H1 (cell line): ENCODE measurements at places on chromosomes 12 and 14. TPM values are rescaled to one million over a fixed set of nuclear protein-coding genes. Genes with fewer than 3 reads are reported as not detected.

- H3K27ac ChIP-seq = no peak overlapping the region
- H3K4me1 ChIP-seq = no peaks in the 10 kb centered on the region
- H3K36me3 ChIP-seq = no peaks in the 10 kb centered on the region
- DNase-seq = no peak
- no peak overlapping the region for H3K4me3 ChIP-seq
Measured at GRCh38 chr14:44154874-44155273, 352.2 kb downstream of the FSCB start.

DNA sequence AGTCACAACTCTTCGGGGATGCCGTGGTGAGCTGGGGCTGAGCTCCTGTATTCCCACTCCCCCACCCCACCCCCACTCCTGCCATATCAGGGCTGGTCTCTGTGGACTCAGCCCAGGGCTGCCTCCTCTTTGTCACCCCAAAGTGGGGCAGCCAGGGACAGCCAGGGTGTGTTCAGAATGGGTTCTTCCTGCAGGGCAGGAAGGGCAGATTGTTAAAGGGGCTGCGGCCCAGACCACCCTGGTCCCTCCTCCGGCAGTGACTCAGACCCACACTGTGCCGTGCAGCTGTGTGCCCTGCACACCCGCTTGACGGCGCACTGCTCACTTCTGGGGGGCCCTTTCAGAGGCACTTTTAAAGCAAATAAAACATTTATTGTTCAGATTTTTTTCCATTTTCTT is 9.3 kb downstream of the SLC48A1 start:
- H3K27ac ChIP-seq = no peak overlapping the region
- peaks cover 4% of the 10 kb centered on the region; the same call in 1 of the 2 replicates for H3K27me3 ChIP-seq
- H3K4me3 ChIP-seq = no peak overlapping the region
- peaks cover 10% of the 10 kb centered on the region; the same call in 1 of the 2 replicates for H3K4me1 ChIP-seq

- H3K27me3 ChIP-seq = no peaks in the 10 kb centered on the region
- H3K36me3 ChIP-seq = 0 out of 2 replicates have a peak, but pooled peaks cover 2% of the 10 kb centered on the region
- H3K4me3 ChIP-seq = no peak overlapping the region
- no peak overlapping the region for H3K27ac ChIP-seq
- DNase-seq = no peak
Measured at GRCh38 chr14:74682169-74682952, 30.5 kb downstream of the AREL1 start.

KERA gene
- not detected in 2 replicates for total RNA-seq

TCL1B gene
- 7.5 and 9.6 TPM in 2 replicates for total RNA-seq

DNA sequence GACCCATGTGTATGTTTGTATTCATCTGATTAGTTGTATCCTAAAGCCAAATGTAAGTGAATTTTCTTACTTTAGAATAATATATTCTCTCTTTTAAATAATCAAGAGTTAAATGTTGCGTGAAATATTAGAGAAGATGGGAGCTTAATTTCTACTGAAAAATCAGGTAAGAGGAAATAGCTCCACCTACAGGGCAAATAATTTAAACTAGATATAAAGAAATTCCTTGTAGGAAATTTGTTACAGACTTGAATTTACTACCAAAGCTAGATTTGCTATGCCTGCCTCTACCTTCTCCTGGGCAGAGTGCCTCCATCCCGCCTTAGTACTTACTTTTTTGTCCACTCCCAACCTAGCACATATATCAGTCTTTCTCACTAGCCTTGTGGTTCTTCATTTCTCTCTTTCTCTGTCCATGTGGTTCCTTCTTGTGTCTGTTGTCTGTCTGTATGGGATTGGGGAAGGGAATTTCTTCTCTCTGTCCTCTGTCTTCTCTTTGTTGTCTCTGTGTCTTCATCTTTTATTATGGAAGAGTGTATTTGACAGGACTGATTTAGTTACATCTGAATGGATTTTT is 44.7 kb downstream of the PALS1 start:
- no peak overlapping the region for H3K27ac ChIP-seq
- no peak overlapping the region for H3K4me3 ChIP-seq
- H3K4me1 ChIP-seq = no peaks in the 10 kb centered on the region
- no peaks in the 10 kb centered on the region for H3K36me3 ChIP-seq
- DNase-seq = no peak

ZFYVE26 gene
- total RNA-seq = 23.3 and 26.5 TPM in 2 replicates

DNA sequence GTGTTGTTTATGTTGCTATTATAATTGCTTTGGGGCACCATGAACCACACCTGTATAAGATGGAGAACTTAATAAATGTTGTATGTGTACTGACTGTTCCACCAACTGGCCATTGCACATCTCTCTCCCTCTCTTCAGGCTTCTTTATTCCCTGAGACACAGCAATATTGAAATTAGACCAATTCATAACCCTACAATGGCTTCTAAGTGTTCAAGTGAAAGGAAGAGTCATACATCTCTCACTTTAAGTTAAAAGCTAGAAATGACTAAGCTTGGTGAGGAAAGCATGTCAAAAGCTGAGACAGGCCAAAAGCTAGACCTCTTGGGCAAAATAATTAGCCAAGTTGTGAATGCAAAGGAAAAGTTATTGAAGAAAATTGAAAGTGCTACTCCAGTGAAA is 373.3 kb downstream of the RGS6 start:
- DNase-seq = no peak
- no peaks in the 10 kb centered on the region for H3K36me3 ChIP-seq

MYH7 gene
- total RNA-seq = not detected in 2 replicates

AKAP3 gene
- 1.0 and 1.3 TPM in 2 replicates for total RNA-seq

DNA sequence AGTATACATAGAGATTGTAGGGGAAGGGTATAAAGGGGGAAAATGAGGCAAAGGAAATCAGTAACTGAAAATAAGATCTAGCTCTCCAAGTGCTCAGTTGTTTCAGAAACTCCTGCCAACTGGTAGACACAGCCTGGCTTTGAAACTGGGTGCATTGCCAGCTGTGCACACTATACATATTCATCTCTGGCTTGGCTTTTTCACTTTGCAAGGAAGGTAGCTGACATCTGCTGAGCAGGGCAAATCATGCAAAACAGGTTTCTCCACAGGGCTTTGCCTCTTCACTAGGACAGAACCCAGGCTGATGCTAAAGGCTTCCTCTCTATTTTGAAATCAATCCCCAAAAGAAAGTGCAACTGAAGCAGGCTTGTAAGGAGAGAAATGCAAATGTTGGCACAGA is 101.5 kb downstream of the HELB start:
- H3K27me3 ChIP-seq = no peaks in the 10 kb centered on the region
- no peak overlapping the region for H3K4me3 ChIP-seq
- no peak overlapping the region for H3K27ac ChIP-seq
- H3K36me3 ChIP-seq = no peaks in the 10 kb centered on the region

DNA sequence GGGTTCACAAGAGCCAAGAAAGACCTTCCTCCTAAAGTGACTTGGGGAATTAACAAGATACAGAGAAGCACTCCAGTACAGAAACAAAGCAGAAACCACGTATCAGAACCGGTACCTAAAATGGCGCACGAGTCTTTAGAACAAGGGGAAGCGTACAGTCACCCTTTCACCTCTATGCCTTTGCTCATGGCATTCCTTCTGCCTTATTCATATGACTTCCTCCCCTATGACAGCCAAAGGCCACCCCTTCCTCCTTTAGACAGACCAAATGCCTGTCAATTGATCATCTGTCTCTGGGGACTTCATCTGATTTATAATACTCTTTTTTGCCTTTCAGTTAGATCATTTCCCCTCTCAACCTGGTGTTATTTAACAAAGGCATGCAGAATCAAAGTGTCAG is 89.5 kb upstream of the OSBPL8 start:
- H3K27ac ChIP-seq = no peak overlapping the region
- DNase-seq = no peak
- H3K36me3 ChIP-seq = no peaks in the 10 kb centered on the region
- H3K4me3 ChIP-seq = no peak overlapping the region
- H3K4me1 ChIP-seq = no peaks in the 10 kb centered on the region
- no peaks in the 10 kb centered on the region for H3K27me3 ChIP-seq

GARIN6 gene
- not detected in 2 replicates for total RNA-seq

POLE gene
- 111 and 115 TPM in 2 replicates for total RNA-seq

DNA sequence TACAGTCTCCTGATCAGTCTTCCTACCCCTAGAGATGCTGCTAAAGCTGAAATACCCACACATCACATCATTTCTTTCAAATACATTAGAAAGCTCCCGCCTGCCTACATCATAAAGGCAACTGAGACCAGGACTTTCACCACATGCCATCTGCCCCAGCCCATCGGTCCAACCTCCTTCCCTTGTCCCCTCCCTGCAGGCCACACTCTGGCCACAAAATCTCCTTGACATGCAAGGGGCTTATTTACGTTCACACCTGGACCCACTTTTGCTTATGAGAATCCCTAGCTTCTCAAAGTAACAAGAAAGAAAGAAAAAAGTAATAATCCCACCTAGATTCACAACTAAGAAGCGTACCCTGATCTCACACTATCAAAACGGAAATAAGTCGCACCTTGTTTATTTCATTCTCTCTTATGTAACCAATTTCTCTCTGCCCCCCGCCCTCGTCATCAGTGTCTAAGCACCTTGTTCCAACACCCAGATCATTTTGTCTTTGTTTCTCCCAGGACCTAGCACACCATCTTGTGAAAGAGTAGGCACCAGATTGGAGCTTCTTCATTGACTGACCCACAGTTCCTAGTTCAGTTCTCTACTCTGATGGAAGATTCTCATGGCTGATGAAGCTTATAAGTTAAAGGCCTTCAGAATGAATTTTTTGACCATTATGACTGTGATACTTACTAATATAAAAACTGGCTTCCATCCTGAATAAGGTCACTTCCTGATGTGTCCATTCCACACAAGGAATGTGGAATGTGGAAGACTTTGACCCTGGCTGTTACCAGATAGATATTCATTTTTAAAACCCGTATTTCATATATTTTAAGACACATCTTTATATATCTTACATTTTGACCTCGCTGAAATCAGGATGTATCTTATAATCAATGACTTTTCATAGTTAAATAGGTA is 7.7 kb downstream of the WSB2 start:
- H3K4me1 ChIP-seq = no peaks in the 10 kb centered on the region
- H3K4me3 ChIP-seq = no peak overlapping the region
- H3K36me3 ChIP-seq = peaks cover 2% of the 10 kb centered on the region; the same call in 1 of the 2 replicates
- no peak overlapping the region for H3K27ac ChIP-seq

GRCh38 chr14:77607741-77608302 is 8.6 kb downstream of the SPTLC2 start:
- H3K4me3 ChIP-seq = no peak overlapping the region
- H3K36me3 ChIP-seq = peaks cover 2% of the 10 kb centered on the region; the same call in 1 of the 2 replicates
- H3K4me1 ChIP-seq = no peaks in the 10 kb centered on the region
- DNase-seq = no peak
- H3K27ac ChIP-seq = no peak overlapping the region

DNA sequence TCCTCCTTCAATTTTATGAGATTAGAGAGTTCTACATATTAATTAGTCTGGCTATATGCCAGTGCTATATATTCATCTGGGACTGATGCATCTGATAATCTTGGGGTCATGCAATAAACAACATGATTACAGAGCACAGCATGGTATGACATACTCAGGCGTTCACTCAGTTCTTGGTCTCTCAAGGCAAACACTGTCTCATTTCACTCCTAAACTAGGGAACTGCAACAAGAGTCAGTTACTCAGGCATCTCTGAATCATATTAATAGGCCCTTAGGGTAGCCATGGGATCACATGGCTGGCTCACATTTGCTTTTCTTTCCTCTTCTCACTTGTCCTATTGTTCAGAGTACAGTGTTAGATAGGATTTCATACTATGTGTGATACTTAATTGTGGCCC is 91.8 kb upstream of the TMEM260 start:
- no peak overlapping the region for H3K4me3 ChIP-seq
- no peak overlapping the region for H3K27ac ChIP-seq
- H3K4me1 ChIP-seq = no peaks in the 10 kb centered on the region

DNA sequence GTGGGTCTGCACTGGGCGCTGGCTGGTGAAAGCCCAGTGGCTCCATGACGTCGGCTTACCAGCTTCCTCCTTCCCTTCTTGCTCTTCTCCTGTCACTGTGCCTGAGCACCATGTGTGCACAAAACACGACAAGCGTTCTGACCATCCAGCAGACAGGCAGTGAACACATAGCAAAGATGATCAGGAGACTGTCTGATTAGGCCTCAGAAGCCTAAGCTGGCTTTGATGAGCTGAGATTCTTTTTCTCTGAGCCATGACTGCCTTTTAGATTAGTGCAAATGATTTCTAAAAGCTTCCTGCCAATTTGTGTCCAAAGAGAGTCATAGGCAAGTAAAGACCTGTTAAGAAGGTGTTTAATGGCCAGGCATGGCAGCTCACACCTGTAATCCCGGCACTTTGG is 83.1 kb downstream of the AACS start:
- H3K36me3 ChIP-seq = no peaks in the 10 kb centered on the region
- no peak overlapping the region for H3K4me3 ChIP-seq
- no peak for DNase-seq
- no peaks in the 10 kb centered on the region; the same call in none of the 2 replicates for H3K4me1 ChIP-seq
- no peak overlapping the region for H3K27ac ChIP-seq
